Breast epithelium (tissue), 4 donors: ENCODE measurements at places on chromosomes 2 and 18.

DNA sequence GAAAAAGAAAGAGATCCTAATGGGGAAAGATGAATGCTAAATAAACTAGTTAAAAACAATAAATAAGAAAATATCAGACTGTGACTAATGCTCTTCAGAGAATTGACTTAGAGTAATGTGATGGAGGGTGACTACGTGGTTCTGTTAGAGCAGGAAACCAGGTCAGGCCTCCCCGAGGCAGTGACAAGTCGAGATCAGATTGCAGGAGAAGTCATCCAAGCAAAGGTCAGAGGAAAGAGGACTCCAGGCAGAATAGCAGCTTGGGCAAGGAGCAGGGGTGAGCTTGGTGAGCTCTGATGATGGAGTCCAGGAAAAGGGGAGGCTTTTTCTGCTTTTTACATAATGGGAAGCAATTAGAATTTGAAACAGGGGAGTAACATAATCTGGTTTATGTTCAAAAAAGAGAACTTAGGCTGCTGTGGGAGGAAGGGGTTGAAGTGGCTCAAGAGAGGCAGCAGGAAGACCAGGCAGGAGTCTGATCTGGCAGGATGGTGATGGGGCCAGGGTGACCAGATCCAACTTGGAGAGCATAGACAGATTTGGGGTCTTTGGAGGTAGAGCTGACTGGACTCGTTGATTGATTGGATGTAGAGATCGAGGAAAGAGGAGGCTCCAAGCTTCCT lies 27.3 kb upstream of the ITGB6 start:
- H3K4me1 ChIP-seq, result peaks cover 56% of the 10 kb centered on the region
- no peak for DNase-seq
- peak overlapping the region; percentile 90 for H3K27ac ChIP-seq
- no peaks in the 10 kb centered on the region for H3K36me3 ChIP-seq

- H3K4me3 ChIP-seq, result no peak overlapping the region
- H3K4me1 ChIP-seq, result no peaks in the 10 kb centered on the region
Measured at GRCh38 chr18:11260961-11261461, 111.6 kb upstream of the PIEZO2 start.

DNA sequence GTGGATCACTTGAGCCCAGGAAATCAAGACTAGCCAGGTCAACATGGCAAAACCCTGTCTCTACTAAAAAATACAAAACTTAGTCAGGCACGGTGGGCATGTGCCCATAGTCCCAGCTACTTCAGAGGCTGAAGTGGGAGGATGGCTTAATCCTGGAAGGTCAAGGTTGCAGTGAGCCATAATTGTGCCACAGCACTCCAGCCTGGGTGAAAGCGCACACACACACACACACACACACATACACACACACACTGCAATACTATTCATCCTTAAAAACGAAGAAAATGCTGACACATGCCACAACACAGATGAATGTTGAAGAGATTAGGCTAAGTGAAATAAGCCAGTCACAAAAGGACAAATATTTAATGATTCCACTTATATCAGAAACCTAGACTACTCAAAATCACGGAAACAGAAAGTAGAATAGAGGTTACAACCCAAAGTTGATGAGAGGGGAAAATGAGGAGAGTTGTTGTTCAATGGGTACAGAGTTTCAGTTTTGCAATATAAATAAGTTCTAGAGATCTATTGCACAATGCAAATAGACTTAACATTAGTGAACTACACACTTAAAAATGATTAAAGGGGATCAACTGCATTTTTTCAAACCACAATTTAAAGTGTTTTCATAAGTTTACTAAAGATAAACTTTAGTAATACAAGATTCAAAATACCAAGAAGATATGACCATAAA lies 114.5 kb downstream of the USP34 start:
- no peak overlapping the region for H3K4me3 ChIP-seq
- DNase-seq, result no peak
- no peaks in the 10 kb centered on the region for H3K27me3 ChIP-seq
- no peak overlapping the region for H3K27ac ChIP-seq

GRCh38 chr2:232687382-232688160 lies 9.6 kb upstream of the GIGYF2 start:
- no peak for DNase-seq
- H3K27me3 ChIP-seq, result no peaks in the 10 kb centered on the region
- H3K36me3 ChIP-seq, result no peaks in the 10 kb centered on the region
- no peak overlapping the region for H3K4me3 ChIP-seq
- H3K4me1 ChIP-seq, result no peaks in the 10 kb centered on the region

- no peak overlapping the region for H3K27ac ChIP-seq
- no peak overlapping the region for H3K4me3 ChIP-seq
- no peaks in the 10 kb centered on the region for H3K4me1 ChIP-seq
- H3K27me3 ChIP-seq, result no peaks in the 10 kb centered on the region
- H3K36me3 ChIP-seq, result no peaks in the 10 kb centered on the region
Measured at GRCh38 chr18:69956057-69956456, 8.4 kb upstream of the CD226 start.

DNA sequence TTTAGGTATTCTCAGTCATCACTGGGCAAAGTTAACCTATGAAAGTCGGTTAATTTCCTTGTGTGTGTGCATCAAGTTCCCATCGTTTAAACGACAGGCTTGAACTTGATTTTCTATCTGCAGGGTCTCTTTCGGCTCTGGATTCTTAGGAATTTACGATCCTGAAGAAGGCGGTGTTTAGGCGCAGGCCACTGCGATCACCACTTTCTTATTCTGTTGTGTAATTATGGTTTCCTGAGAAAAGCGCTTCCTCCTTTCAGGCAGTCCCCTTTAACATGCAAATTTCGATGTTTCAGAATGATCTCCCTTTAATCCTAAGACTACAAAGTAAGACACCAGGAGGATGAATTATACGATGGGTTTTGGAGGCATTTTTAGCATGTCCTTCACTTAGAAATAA lies 27.9 kb upstream of the MBP start:
- no peak overlapping the region for H3K27ac ChIP-seq
- DNase-seq, result no peak
- H3K27me3 ChIP-seq, result peaks cover 4% of the 10 kb centered on the region
- no peak overlapping the region for H3K4me3 ChIP-seq
- H3K4me1 ChIP-seq, result no peaks in the 10 kb centered on the region

GRCh38 chr18:25604894-25605597 lies 253.1 kb upstream of the ZNF521 start:
- H3K4me1 ChIP-seq, result no peaks in the 10 kb centered on the region
- no peak for DNase-seq
- H3K36me3 ChIP-seq, result no peaks in the 10 kb centered on the region
- no peak overlapping the region for H3K4me3 ChIP-seq
- no peak overlapping the region for H3K27ac ChIP-seq

- DNase-seq, result no peak
- H3K36me3 ChIP-seq, result no peaks in the 10 kb centered on the region
- H3K4me1 ChIP-seq, result no peaks in the 10 kb centered on the region
- peak overlapping the region; percentile 69 for H3K27ac ChIP-seq
Measured at GRCh38 chr2:239318790-239319661, 81.8 kb downstream of the HDAC4 start.

GRCh38 chr2:38528008-38528442 lies 74.7 kb downstream of the HNRNPLL start:
- H3K4me3 ChIP-seq, result peak overlapping the region; percentile 54
- peak overlapping the region; percentile 74 for H3K27ac ChIP-seq
- H3K4me1 ChIP-seq, result no peaks in the 10 kb centered on the region
- H3K36me3 ChIP-seq, result no peaks in the 10 kb centered on the region

DNA sequence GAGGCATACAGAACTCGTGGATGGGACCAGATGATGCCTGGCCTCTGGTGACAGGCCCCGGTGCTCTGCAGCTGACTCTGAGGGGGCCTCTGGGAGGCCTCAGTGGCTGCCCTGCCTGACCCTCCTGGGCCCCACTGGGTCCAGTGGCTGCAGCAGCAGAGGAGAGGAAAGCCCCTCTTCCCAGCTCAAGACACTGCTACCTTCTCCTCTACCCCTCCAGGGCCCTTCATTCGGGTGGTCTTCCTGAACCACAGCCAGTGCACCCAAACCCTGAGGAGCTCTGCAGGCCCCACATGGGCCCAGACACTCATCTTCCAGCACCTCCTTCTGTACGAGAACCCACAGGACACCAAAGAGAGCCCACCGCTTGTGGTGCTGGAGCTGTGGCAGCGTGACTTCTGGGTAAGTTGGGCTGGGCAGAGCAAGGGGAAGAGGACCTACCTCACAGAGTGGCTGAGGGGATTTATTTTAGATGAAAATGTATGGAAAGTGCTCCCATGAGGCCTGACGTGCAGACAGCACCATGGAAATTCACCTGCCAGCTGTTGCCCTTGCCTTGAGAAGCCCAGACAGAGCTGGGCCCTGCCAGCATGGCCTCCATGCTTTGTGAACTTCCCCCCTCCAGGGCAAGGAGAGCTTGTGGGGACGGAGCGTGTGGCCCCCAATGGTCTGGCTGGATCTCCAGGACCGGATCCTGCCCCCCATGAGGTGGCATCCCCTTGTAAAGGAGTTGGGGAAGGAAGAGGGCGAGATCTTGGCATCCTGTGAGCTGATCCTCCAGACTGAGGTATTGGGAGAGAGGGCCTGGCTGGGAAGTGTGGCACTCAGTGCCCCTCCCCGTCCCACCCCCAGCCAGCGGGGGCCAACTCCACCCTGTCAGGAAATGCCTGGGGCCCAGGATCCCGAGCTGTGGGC lies 46.3 kb downstream of the LMAN2L start:
- no peaks in the 10 kb centered on the region for H3K27me3 ChIP-seq
- H3K36me3 ChIP-seq, result no peaks in the 10 kb centered on the region
- DNase-seq, result no peak
- no peak overlapping the region for H3K27ac ChIP-seq

- no peak for DNase-seq
- peaks cover 7% of the 10 kb centered on the region for H3K4me1 ChIP-seq
- H3K4me3 ChIP-seq, result no peak overlapping the region
- H3K27me3 ChIP-seq, result no peaks in the 10 kb centered on the region
- H3K36me3 ChIP-seq, result no peaks in the 10 kb centered on the region
Measured at GRCh38 chr2:61181382-61182058, 19.5 kb downstream of the C2orf74 start.

GRCh38 chr2:112035786-112036185 lies 19.3 kb upstream of the TMEM87B start:
- no peak overlapping the region for H3K27ac ChIP-seq
- DNase-seq, result no peak
- H3K4me3 ChIP-seq, result no peak overlapping the region
- H3K4me1 ChIP-seq, result peaks cover 4% of the 10 kb centered on the region
- no peaks in the 10 kb centered on the region for H3K27me3 ChIP-seq
- H3K36me3 ChIP-seq, result no peaks in the 10 kb centered on the region

GRCh38 chr18:58527952-58528287 lies 101.0 kb downstream of the ALPK2 start:
- H3K27me3 ChIP-seq, result no peaks in the 10 kb centered on the region
- H3K4me3 ChIP-seq, result no peak overlapping the region
- H3K4me1 ChIP-seq, result no peaks in the 10 kb centered on the region
- H3K36me3 ChIP-seq, result no peaks in the 10 kb centered on the region
- no peak for DNase-seq

DNA sequence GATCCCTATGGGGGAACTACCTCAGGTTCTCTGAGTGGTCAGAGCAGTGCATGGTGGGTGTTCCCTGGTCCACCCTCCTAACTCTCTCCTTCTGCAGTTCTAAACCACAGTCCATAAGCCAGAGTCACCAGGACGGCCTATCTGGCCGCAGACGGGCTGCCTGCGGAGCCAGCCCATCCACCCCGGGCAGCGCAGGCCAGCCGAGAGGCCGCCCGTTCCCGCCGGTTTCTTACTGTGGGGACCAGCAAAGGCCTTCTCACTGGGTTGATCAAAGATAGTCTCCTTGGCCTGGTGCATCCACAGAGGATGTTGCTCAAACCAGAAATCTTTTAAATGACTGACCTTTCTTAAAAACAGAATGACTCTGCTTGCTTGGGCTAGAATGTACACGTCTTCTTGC lies 9.6 kb upstream of the CHST10 start:
- no peaks in the 10 kb centered on the region for H3K36me3 ChIP-seq
- H3K27ac ChIP-seq, result no peak overlapping the region
- no peaks in the 10 kb centered on the region for H3K27me3 ChIP-seq
- H3K4me3 ChIP-seq, result no peak overlapping the region
- no peaks in the 10 kb centered on the region for H3K4me1 ChIP-seq

DNA sequence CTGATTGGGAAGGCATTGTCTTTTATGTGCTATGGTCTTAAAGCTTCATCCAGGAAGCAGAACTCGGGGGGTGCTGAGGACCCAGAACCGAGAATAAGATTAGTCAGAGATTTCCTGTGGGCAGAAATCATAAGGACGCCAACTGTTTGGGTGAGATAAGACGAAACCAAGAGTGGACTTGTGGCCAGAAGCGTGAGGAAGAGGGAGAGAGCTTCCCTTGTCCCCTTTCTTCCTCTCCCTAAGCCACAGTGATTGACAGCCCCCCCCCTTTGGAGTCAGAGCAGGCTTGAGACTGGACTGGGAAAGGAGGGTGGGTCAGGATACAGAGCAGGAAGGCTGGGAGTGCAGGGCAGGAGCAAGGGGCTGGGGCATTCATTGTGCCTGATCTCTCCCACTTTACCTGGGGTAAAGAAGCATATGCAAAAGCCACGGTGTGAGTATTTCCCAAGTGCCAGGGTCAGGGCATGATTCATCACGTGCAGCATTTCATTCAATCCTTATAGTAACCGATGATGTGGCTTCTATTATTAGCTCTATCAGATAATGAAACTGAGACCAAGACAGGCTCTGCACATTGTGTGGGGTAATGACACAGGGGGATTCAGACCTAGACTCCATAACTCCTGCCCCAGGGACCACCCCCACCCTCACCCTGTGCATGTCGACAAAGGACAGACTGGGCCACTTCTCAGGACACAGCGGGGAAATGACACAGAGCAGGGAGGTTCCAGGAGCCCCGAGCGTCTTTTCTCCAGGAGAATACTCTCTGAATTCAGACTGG lies 3.0 kb upstream of the IL1RN start:
- no peak overlapping the region for H3K4me3 ChIP-seq
- DNase-seq, result no peak
- no peak overlapping the region for H3K27ac ChIP-seq
- no peaks in the 10 kb centered on the region for H3K27me3 ChIP-seq
- no peaks in the 10 kb centered on the region for H3K4me1 ChIP-seq
